ENCODE measurements at places on chromosomes 3 and 15.

- DNase-seq: no peak
Measured at GRCh38 chr15:63054281-63054683, 11.7 kb downstream of the TPM1 start.

DNA sequence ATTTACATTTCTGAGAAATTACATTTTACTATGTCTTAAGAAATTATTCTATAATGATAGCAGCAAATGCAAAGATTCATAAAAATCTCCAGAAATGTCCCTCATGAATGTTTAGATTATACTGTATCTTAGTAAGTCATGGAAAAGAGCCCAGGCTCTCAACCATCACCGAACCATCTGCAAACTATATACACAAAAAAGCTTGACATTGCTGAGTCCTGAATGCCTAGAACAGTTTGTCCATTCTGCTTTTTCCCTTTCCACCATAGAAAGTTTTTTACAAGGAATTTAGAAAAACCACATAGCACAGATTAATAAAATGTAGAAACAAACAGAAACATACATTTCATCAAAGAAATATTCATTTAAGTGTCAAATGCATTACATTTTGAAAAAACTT is 83.6 kb downstream of the MYO9A start:
- no peak for DNase-seq

DNA sequence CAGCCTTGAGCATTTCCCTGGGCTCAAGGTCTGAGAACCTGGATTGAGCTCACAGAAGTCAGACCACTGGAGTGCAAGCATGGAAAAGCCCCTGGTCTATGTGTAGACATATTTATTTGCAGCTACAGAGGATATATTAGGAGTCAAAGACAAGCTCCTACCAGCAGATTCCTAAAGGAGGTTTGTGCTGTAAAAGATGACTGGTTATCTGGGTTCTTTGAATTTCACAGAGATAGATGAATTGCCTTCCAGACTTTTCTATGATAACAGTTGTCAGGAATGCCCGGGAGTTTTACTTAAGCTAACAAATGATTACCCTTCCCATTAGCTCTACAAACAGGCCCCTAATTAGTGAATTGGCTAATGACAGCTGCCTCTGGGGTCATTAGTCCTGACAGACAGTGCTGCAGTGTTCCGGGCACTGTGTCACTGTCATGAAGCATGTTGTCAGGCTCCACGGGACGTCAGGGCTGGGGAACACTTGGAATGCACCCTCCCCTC is 48.8 kb upstream of the PLXNA1 start:
- DNase-seq: peak; percentile 5

DNA sequence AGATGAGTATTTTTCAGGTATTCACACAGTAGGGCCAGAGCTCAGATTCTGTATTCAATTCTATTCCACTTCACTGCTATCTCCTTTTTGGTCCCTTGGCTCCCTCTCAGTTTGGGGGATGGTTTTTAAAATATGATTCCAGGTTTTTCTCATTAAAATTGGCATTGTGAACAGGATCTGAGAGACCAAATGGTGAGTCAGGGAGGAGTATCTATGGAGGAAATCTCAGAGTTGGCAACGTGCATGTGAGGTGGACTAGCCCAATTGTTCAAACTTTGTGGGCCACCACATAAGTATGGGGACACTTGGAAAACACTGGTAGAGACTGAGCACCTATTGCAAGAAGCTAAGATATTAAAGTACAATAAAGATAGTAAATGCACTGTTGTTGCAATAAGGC is 53.9 kb upstream of the TTC14 start:
- no peak for DNase-seq

GRCh38 chr3:124035463-124036121 is 43.7 kb upstream of the ROPN1 start:
- no peak for DNase-seq

GRCh38 chr3:49013738-49014660 is 4.4 kb downstream of the DALRD3 start:
- DNase-seq: no peak

DNA sequence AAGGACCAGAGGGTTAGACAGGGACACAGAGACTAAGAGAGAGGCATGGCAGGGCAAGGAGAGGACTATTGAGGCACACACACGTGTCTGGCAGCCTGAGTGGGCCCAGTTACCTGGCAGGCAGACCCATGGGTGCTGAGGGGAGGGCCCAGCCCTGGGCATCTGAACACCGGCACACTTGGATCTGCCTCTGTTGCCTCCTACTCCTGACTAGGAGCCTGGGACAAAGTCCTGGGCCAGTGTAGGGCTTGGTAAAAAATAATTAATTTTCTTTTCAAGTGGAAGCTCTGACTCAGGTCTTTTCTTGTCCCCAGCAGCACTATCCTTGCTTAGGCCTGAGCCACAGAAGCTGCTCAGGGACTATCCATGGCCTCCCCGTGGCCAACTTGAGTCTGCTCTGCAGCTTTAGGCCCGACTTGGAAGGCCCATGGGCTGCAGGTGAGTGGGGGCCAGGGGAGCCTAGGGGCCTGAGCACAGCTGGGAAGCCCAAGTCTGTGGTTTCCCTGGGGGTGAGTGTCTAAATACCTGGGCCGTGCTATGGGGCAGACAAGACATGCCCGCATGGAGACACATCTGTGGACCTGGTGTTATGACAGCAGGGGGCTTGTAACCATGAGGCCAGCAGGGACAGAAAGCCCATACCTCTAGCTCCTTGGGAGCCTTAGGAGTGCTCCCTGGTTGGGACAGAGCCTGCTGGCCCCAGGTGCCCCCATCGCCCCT is at the start of gene PTH1R:
PTH1R (plus strand) TSS at position 316 of the 720 bp plus-strand sequence. CDS start 5,839 bp downstream, outside the sequence.
- no peak for DNase-seq

DNA sequence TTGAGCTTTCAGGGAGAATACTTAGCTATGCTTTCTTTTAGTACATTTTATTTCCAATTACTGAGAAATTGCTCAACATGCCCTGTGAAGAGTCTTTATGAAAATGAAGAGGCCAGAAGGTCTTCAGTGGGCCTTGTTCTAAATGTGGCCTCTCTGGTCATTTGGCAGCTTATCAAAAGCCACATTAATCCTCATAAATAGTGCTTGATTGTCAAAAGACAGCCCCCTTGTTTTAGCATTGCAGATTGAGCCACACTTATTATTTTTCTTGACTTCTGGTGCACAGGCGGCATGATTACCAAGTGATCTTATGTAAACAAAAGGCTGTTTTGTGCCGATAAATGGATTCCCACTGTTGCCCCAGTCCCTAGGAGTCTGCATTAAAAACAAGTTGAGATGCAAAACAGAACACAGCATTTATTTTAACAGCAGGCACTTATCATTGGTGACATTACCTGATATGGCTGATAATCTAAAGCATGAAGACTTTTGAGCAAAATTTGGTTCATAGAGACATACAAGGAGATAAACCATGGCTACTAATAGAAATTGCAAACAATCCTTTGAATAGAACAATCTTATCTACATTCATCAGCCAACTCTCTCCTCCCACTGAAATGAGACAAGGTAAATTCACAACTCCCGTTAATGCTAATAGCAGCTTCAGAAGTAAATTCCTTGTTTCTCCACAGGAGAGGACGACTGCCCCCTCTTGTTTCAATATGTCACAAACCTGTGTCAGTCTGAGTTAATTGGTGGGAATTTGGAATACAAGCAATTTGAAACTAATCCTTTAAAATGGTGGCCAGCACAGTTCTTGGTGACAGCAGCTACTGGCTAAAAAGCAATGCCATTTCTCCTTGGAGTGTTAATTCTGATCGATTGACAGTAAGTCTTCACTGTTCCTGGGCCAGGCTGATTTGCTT is 194.3 kb downstream of the NSUN3 start:
- no peak for DNase-seq

- DNase-seq: no peak
Measured at GRCh38 chr15:32671339-32672325, 30.1 kb downstream of the SCG5 start.

- DNase-seq: no peak
Measured at GRCh38 chr3:89314454-89315098, 207.2 kb downstream of the EPHA3 start.

GRCh38 chr3:149089395-149089794 is 3.1 kb upstream of the HLTF start:
- DNase-seq: no peak

GRCh38 chr15:68997930-68998777 is 16.3 kb upstream of the NOX5 start:
- no peak for DNase-seq

- DNase-seq: no peak
Measured at GRCh38 chr15:62428259-62428658, 263.2 kb upstream of the C2CD4B start.

DNA sequence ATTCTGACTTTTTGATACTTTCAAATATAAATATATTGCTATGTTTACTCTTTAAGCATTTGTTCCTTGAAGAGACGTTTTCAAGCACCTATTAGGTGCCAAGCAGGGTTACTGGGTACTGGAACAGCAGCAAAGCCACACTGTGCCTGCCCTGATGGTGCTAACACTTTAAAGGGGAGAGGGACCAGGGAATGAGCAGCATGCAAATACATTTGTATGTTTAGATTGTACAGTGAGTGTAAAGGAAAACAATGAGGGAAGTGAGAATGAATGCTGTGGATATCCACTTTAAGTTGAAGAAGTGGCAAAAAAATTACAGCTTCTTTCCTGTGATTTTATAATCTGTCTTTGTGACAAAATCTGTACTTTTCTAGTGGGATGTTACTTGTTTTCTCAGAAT is 400.2 kb upstream of the ATP11B start:
- no peak for DNase-seq

GRCh38 chr15:65087411-65087810 is 10.9 kb downstream of the KBTBD13 start:
- DNase-seq: no peak

DNA sequence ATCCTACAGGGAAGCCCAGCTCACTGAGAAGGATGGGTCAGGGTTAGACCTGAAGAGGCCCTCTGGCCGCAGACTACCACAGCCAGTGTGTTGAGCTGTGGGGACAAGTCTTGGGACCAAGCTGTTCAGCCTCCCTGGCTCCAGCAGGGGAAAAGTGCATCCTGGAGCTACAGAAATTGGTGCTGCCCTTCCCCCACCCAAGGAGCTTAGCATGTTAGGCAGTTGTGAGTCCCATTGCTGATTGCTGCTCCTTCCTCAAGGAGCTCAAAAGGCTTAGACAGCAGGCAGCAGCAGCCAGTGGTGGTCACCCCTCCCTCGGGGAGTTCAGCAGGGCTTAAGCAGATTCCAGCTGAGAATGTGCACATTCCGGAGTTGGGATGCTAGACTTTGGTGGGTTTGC is 165.6 kb downstream of the ATP8B4 start:
- no peak for DNase-seq

- DNase-seq: no peak
Measured at GRCh38 chr3:171264758-171265157, 195.4 kb downstream of the TNIK start.

DNA sequence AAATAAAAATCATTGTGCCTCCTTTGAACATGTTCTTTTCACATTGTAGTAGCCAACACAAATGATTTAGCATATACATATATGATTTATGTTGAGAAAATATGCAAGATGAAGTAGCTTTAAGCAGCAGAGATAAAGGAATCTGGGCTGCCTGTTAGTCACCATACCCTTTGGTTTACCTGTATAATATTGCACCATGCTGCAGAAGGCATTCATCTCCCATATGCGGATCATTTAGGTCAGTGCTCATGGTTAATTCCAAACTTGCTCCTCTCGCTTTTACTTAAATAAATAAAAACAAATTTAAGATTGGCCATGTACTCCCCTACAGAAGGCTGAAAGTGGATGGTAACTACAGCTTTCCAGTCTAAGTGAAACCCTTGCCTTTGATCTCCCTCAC is 86.7 kb upstream of the TBL1XR1 start:
- no peak for DNase-seq

DNA sequence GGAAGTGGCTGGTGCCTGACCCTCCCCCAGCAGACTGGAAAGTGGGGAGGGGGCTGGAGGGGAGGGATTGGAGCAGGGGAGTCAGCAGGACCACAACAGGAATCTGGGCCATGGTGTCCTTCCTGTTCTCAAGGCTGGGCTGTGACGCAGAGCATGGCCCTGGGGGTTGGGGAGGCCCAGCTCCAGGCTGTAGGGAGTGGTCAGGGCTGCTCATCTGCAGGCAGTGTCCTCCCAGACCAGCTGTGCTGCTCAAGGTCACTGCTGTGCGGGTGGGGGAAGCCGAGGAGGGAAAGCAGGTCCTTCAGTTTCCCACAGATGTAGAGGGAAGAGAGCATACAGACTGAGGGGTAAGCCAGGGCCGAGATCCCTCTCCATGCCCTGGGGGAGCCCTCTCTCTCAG is 40.7 kb downstream of the CYP11A1 start:
- DNase-seq: no peak
